Ascending aorta (tissue), 2 donors: ENCODE measurements at places on chromosomes 1 and 21. TPM values are rescaled to one million over a fixed set of nuclear protein-coding genes. Genes with fewer than 3 reads are reported as not detected.

DCST1 gene
- total RNA-seq = not detected

IL19 gene
- not detected for total RNA-seq

AMY1B gene
- not detected for total RNA-seq

EPHA2 gene
- 42.7 TPM for total RNA-seq

FNDC5 gene
- total RNA-seq = 8.9 TPM

PAPPA2 gene
- 2.9 TPM for total RNA-seq

AMY2B gene
- 10.7 TPM for total RNA-seq

C1QA gene
- total RNA-seq = 202 TPM

OLFML2B gene
- total RNA-seq = 79.7 TPM

FRRS1 gene
- total RNA-seq = 0.32 TPM

DNA sequence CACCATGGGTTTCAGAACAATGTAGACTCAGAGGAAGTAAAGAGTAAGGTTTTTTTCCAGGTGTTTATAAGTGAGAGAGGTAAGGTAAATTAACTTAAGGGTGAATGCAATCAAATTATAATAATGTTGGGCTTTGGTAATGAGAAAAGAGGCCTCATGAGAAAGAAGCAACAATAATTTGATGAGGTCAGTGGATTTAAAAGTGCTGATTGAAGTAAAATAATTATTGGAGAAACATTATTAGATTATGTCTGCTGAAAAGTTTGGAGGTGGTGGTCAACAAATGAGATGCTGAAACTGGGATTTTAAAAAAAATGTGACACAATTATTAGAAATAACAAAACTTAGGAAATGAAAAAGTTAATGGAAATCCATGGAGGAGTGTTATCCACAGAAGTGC is 187.4 kb upstream of the BRINP3 start:
- DNase-seq = no peak

- no peak for DNase-seq
These were observed 2.8 kb downstream of the PLA2G5 start for GRCh38 chr1:20072771-20073170.

DNA sequence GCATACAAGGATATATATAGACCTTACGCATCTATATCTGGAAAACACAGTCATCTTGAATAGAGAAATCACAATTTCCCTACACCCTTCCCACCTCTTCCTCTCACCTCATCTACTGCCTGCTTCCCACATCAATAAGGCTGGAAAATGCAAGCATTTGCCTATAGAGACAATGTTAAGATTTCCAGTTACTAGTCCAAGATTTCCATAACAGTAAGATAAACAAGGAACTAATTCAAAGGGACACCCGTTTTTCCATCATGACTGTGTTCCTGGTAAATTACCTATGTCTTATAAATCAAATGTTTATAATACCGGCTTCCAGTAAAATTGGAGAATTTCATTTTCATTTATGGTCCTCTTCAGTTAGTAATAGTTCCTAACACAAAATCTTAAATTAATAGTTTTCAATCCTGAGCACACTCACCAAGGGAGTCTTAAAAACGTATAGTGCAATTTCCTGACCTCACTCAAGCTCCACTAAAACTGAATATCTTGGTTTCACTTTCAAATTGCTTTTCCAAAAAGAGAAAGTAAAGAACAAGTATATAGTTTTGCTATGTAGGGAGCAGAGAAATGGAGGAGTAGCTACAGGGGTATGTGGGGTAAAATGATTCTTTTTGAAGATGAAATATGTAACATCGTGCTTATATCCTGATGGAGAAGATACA is 398.7 kb downstream of the PLPP3 start:
- DNase-seq = no peak

- peak; percentile 66 for DNase-seq
These were observed 79.2 kb downstream of the ATP5PO start for GRCh38 chr21:33836408-33836807.

DNA sequence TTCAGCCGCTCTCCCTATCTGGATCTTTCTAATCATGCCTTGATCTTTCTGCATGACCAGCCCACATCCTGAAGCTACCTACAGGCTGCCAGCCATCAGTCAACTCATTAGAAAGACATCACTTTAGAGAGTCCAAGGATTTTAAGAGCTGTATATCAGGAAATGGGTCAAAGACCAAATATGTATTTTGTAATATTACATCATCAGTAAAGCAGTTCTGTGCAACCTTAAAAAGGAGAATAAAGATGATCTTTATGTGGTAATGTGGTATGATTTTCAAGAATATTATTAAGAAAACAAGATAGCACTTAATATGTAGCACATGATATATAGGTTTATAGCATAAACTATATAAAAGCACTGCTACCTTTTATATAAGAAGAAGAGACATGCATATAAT is 47.6 kb downstream of the SLC30A7 start:
- no peak for DNase-seq

DNA sequence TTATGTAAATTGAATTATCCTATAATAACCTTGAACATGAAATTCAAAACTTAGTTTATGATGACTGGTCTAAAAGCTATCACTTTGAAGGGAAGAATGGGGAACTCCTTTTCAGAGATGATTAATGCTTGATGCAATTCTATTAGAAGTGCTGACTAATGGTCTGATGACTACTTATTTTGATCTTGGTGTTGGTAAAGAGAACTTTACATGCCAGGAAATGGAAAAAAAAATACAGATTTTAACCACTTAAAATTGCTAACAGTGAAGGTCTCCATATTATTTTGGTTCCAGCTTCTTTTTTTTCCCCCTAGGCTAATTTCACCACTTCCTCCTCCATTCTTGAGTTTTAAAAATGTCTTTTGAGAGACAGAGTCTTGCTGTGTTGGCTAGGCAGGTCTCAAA is 22.9 kb downstream of the S1PR1 start:
- no peak for DNase-seq

DNA sequence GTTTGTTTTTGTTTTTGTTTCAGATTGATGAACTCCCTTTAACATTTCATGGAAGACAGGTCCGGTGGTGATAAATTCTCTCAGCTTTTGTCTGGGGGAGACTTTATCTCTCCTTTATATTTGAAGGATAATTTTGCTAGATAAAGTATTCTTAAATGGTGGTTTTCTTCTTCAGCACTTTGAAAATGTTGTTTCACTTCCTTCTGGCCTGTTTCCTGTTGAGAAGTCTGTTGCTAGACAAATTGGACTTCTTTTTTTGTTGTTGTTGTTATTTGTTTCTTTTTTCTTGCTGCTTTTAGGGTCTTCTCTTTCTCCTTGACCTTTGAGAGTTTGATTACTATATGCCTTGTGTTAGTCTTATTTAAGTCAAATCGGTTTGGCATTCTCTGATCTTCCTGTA is 50.8 kb downstream of the CRP start:
- DNase-seq = no peak

GRCh38 chr1:6412896-6413295 is 6.8 kb downstream of the HES2 start:
- no peak for DNase-seq

- no peak for DNase-seq
These were observed 7.5 kb upstream of the LEPR start for GRCh38 chr1:65412984-65413375.

DNA sequence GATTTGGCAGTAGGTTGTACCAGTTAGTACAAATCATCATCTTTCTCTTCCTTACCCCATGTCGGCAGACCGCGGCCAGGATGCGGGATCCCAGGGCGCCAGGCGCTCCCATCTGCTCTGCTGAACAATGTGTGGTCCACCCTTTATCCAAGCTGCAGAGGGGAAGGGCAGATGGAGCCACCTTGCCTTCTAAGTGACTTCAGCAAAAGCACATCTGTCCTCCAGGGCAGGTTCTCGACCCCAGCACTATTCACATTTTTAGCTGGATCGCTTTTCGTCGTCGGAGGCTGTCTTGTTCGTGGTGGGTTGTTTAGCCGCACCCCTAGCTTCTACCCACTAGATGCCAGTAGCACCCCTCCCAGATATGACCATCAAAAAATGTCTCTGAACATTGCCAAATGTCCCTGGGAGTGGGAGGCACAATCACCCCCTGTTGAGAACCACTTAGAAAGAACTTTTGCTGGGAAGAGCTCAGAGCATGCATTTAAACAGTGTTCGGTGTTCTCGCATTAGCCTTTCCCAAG is 58.1 kb upstream of the SIM2 start:
- DNase-seq = no peak

DNA sequence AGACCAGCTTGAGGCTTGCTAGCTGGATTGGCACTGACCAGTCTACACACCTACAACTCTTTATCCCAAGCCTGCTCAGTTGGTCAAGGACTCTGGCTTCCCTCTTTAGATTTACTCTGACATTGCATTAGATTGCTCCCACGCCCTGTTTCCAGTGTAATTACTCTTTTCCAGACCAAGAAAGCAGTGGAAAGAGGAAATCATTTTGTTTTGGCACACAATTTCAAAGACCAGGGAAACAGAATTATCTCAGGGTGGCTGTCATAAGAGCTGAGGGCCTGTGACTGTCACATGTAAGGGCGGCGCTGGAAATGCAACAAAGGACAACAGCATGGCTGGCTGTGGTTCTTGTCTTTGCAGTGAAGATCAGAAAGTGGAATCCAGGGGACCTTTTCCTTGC is 302.7 kb downstream of the HHAT start:
- DNase-seq = no peak

- no peak for DNase-seq
These were observed 11.3 kb upstream of the MFSD2A start for GRCh38 chr1:39943471-39944290.

- peak; percentile 90 for DNase-seq
These were observed at the start of gene MACF1 for GRCh38 chr1:39204441-39205081. TSS of gene MACF1 (plus strand) at chr1:39204695. CDS start at chr1:39205023, 328 bp downstream.

DNA sequence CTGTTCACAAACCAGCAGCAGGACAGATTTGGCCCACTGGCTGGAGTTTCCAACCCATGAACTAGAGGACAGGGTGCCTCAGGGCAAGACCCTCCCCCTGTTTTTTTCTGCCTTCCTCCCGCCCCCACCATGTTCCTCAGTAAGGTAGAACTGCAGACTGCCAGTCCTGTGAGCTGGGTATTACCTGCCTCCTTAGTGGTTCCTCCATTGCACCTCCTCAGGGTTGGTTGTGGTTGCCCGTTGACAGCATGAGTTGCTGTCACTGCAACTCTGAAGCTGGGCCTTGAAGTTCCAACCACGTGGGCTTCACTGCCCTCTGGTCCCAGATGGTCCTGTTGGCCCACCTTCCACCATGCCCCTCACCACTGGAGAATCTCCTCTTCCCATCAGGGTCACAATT is 28.8 kb downstream of the TENT5C start:
- peak; percentile 19 for DNase-seq

DNA sequence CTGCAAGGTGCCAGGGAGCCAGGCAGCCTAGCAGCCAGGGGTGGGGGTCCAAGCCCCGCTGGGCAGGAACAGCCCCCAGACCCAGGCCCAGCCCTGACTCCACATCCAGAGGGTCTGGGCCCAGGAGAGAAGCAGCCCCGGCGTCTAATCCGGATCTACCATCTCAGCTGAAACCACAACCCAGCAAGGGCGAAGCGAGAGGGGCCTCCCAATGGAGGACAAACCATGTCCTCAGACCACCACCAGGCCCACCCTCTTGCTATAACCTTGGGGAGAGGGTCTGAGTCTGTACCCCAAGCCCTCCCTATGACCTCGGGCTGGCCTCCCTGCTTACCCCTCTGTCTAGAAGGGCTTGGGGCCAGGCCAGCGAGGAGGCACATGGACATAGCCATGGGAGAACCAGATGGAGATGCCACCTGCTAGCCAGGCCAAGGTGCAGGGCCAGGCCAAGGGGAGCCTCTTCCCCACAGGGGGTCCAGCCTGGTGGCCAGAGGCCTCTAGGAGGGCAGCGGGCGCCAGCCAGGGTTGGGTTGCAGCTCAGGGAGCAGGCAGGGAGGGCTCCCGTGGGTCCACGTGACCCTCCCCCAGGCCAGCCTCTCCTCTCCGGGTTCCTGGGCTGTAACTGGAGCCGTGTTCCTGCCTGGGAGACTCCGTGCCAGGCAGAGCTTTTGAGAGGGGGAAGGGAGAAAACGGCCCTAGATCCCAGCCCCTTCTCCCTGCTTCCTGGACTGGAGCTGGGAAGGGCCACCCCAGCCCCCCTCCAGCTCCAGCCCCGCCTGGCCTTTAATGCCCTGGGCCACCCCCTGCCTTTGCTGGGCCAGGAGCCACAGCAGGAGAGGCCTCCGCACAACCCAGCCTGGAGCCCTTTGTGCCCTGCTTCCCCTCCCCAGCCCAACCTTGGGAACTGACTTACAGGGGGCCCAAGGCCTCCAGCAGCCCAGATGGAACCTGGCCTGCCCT is 2.5 kb downstream of the WNT9A start:
- DNase-seq = no peak

- no peak for DNase-seq
These were observed 398 bp downstream of the PTPRU start for GRCh38 chr1:29236712-29237128.

DNA sequence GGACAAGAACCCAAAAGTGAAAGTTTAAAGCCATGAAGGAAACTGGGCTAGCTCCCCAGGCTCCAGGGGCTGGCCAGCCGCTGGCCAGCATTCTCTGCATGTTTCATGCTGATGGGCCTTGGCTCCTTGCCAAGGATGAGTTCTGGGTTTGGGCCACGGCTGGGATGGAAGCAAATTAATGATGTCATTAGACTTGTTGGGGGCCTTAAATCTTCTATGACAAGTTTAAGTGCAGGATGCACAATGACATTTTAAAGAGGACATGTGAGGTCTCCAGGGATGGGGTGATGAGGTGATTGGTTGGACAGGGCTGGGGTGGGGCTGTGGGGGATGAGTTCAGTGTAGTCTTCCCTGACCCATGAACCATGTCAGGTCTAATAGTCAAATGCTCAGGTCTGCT is 199.6 kb downstream of the TRABD2B start:
- DNase-seq = no peak

GRCh38 chr1:234214129-234214910 is 158.9 kb upstream of the COA6 start:
- no peak for DNase-seq
